SK-N-DZ (cell line): ENCODE measurements at places on chromosomes 5 and 9.

DNA sequence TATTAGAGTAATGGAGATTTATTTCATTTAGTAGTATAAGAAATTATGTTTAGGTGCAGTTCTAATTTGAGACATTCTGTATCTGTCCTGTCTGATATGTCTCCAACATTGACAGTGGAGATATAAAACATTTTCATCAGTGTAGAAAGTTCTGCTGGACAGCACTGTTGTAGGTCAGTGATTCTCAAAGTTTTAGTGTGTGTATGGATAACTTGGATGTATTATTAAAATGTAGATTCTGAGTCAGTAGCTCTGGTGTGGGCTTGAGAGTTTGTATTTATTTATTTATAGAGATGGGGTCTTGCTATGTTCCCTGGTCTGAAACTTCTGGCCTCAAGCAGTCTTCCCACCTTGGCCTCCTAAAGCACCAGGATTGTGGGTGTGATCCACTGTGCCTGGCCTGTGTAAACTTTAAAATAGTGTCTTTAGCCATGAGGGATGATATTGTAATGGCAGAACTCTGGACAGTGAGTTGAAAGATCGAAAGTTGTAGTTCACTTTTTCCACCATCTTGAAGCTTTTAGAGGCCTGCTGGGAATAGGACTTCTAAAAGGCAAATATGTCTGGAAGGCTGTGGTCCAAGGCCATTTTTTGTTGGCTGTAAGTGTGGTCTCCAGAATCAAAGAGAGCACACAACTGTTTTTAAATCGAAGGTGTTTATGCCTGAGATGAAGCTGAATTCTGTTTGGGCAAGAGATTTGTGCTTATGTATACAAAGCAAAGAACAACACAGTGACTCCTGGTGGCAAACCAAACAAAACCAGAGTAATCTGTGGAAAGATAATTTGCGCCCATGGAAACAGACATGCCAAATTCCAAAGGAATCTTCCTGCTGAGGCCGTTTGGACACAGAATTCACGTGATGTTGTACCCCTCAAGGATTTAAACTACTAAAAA, 12.4 kb downstream of the UBAP1 start:
- peak; percentile 30 for DNase-seq

DNA sequence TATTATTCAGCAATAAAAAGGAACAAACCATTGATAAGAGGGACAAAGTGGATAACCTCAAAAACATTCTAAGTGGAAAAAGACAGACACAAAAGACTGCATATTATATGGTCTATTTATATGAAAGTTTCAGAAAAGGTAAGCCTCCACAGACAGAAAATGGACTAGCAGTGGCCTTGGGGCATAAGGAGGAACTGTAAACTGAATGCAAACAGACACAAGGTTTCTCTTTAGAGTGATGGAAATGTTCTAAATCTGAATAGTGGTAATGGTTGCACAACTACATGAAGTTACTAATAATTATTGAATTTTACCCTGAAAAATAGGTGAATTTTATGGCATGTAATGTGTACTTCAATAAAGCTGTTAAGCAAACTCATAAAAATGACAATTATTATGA, 286.3 kb upstream of the PAPPA start:
- no peak for DNase-seq

- peak; percentile 84 for DNase-seq
These were observed 929 bp downstream of the SH3PXD2B start for GRCh38 chr5:172453206-172453985.

DNA sequence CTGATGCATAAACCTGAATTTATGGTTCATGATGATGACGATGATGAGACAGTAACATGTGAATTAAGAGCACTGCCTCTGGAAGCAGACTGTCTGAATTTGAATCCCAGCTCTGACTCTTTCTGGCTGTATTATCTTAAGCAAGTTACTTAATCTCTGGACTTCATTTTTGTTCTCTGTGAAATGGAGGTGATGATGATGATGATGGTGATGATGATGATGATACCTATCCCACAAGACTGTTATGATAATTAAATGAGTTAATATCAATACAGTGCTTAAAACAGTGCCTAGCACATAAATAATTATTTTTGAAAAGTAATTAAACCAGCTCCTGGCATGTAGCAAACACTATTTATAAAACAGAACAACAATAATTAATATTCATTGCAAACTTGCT, 13.2 kb upstream of the AGGF1 start:
- DNase-seq = no peak

- DNase-seq = no peak
These were observed 103.1 kb downstream of the KCNIP1 start for GRCh38 chr5:170606941-170607340.

DNA sequence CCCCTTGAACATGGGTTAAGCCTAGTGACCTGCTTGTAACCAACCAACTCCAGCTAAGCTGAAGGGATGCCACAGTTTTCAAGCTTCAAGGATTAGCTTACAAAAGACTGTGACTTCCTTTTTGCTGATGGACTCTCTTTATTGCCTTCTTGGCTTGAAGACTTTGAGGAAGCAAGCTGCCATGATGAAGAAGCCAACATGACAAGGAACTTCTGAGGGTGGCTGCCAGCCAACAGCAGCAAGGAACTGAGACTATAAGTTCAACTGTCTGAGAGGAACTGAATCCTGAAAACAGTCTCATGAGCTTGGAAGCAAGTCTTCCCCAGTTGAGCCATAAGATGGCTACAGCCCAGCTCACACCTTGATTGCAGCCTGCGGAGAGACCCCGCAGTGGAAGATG, 116.1 kb upstream of the TAF11L2 start:
- DNase-seq = no peak

- DNase-seq = no peak
These were observed 246.7 kb upstream of the COX7C start for GRCh38 chr5:86371061-86371460.

- no peak for DNase-seq
These were observed 103.0 kb upstream of the FTMT start for GRCh38 chr5:121748686-121749085.

- no peak for DNase-seq
These were observed 188.4 kb downstream of the ACER2 start for GRCh38 chr9:19597176-19597575.

DNA sequence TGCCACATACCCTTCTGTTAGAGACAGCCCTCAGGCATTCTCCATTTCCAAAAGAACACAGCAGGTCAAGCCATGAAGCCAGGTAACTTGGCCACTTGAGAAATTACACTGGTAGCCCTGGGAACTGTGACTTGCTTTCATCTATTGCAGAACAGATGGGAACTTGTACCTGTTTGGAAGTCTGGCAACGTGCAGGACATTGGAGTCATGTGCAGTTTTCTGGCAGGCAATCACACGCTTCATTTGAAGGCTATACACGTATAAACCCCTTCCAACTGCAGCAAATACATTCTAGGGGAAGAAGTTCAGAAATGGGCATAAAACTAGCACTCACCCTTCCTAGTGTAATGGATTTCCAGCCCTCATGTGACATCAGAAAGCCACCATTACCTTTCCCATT, 54.0 kb downstream of the WDR41 start:
- no peak for DNase-seq
